ENCODE measurements at places on chromosomes 12 and 14.

GRCh38 chr12:124745891-124746570 lies 117.6 kb downstream of the SCARB1 start:
- DNase-seq, result peak; percentile 97

DNA sequence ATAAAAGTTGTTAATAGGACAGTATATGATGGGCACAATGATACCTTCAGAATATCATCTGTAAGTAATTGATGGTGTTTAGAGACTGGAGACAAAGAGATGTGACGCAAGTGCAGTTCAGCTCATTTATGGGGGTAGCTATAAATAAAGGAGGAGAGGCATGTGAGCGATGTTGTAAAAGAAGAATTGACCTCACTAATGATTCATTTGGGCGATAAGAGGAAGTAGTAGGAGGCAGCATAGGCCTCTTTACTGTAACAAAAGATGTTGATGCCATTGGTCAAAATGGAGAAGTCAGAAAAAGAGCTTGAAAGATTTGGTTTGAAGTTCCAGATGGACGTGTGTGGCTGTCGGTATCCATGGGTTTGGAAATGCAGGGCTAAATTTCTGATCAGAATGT lies 70.0 kb downstream of the FLRT2 start:
- peak; percentile 62 for DNase-seq

DNA sequence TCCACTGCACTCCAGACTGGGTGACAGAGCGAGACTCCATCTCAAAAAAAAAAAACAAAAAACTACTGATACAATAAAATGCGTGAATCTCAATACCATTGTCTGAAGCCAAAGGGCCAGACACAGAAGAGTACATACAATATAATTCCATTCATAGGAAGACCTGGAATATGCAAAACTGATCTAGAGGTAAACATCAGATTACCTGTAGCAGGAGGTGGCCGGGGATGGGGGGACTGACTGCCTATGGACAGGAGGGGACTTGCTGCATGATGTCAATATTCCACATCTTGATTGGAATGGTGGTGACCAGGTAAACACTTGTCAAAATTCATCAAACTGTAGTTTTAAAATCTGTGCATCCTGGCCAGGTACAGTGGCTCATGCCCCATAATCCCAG lies 12.5 kb upstream of the FIGNL2 start:
- no peak for DNase-seq

- DNase-seq, result no peak
Observed at GRCh38 chr14:76516884-76517283, 140.9 kb downstream of the ESRRB start.

DNA sequence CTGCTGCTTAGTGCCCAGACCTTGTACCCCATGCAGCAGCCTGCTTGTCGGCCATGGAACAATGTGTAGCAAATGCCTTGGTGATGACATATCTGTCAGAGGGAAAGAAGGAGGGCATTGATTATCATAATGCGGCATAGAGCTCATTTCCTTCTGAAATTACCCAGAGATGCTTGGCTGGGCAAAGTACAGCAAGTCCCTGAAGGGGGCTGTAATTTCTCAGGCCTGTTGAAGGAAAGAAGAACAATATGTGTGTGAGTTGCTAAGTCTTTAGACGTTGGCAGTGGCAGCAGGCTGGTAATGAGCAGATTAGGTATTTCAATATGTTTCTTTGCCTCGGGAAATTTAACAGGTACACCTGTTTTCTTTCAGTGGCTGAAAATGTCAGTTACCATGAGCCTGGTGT lies 128.6 kb downstream of the CRADD start:
- no peak for DNase-seq

DNA sequence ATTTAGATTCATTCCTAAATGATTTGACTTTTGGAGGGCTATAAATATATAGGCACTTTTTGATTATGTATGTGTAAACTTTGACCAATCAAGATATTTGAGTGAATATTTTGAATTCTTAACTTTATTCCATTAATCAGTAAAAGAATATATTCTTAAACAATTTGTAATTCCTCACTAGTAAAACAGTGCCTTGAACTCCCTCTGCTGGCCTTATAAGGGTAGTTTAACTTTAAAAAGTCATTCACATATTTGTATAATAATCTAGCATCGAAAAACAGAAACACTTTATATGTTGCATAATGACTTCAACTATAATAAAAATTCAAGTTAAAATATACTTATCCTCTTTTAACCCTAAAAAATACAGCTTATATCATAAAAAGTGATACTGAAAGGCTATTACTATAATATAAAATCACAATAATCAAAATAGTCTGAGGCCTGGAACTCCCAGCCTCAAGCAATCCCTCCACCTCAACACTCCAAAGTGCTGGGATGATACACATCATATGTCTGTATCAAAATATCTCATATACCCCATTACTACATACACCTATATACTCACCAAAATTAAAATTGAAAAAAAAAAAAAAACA lies 31.2 kb downstream of the CCDC59 start:
- peak; percentile 59 for DNase-seq

DNA sequence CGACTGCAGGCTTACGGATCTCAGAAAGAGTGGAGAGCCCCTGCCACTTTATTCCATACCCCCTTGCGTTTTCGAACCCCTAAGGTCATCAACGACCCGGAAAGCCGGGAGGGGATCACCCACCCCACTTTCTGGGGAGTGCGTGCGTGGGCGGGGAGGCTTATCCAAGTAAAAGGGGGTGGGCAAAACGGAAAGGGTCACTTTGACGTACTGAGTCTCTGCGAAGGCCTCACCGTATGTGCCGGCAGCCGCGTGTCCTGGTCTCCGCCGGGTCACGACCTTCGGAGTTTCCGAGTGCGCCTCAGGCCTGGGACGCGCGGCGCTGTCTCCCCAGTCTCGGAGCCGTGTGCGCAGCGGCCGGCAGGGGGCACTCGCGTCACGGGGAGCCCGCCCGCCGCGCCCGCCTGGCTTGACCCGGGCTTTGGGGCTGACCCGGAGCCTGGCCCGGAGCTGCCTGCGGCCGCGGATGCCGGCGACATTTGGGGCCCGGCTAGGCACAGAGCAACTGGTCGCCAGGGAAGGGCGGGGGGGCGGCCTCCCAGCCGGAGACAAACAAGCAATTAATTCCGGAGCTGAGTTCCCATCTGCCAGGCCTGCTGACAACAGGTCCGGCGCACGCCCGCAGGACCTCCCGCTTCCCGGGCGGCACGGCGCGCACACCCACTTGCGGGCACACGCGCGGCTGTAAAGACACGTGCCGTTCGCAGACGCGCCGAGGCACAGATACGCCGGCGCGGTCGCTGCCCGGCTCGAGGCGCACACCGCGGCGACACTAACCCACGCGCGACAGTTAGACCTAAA lies 890 bp upstream of the KIF26A start:
- DNase-seq, result peak; percentile 6

DNA sequence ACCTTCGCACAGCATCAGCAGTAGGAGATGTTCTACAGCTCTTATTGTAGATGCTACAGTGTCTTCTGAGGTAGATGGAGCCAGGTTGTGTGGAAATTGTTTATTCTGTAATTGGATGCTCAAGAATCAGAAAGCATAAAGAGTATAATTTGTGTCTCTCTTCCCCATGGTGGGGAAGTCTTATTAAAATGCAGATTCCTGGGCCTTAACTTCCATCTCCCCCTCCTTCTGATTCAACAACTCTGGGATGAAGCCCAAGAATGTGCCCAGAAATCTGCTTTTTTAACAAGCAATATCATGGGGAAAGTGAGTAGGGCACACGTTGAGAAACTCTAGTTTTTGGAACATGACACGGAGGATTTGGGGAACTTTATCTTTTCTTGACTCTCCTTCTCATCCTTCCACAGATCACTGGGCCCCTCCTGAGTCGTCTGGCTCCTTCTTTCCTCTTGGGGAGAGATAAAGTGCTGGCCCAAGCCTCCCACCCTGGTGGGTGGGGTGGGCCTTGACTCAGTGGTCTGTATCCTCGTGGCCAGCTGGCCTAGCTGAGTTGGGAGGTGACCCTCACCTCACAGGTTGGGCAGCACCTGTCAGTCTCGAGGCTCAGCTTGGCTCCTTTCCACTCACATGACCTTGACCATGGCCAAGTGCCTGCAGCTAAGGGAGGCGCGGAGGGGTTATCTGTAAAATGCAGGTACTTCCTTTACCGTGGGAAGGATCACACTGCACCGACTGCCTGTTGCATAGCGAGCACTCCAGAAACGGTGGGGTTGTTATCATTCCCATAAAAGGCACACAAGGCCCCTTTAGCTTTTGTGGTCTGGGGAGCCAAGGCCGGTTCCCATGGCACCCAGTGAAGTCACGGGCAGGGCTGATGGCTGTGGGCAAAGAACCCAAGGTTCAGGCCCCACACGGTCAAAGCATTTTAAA lies 141.9 kb downstream of the CHST11 start:
- DNase-seq, result no peak

DNA sequence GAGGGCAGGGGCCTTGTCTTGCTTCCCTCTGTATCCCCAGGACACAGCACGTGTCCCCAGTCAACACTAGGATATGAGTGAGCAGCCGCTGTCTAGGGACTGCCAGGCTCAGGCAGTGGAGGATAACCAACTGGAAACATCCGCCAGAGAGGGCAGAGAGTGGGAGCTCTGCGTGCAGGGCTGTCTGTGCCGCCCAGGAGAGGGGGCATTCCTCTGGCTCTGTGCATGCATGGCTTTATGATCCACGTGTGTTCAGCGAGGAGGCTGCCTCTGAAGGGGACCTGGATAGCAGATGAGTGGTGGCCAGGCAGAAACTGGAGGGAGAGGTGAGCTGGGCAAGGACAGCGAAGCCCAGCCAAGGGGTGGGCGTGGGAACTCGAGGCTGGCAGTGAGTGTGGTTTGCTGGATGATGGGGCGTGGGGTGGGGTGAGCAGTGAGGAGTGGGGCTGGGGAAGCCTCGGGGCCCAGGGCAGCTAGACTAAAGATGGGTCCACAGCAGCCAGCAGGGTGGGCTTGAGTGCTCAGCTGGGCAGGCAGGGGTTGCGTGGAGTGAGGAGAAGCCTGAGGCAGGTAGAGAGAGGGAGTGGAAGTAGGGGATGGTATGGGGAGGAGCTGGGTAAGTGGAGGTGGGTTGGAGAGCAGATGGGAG lies 72.9 kb downstream of the PRIMA1 start:
- no peak for DNase-seq

DNA sequence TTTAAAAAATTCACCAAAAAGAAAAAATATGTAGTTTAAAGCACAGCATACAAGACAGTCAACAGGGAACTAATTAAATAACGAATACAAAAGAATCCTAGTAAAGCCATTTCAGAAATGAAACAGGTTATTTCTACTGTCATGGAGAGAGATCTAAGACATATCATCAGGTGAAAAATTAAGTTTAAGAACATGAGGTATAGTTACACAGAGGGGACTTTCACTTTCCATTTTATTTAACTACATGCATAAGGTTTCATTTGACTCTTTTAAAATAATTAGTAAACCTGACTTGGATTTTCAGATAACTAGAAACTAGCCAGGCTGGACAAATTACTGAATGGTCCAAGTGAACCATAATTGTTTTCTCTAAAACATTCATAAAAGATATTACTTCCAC lies 11.3 kb downstream of the SEC23A start:
- no peak for DNase-seq

- peak; percentile 27 for DNase-seq
Observed at GRCh38 chr14:95901054-95901453, 24.4 kb downstream of the TUNAR start.

DNA sequence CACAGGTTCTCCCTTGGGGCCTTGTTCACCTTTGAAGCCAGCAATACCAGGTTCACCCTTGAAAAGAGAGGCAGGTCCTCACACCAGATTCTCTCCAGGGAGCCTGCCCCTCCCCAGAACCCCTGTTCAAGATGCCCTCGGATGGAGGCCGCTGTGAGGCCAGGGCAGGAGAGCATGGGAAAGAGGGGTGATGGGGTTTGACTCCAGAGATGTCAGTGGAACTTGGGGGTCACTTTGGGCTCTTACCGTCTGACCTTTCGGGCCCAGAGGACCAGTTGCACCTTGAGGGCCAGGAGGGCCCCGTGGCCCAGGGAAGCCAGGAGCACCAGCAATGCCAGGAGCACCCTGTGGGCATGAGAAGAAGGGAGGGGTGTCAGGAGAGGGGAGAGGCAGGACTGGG lies 17.4 kb downstream of the COL2A1 start:
- no peak for DNase-seq

DNA sequence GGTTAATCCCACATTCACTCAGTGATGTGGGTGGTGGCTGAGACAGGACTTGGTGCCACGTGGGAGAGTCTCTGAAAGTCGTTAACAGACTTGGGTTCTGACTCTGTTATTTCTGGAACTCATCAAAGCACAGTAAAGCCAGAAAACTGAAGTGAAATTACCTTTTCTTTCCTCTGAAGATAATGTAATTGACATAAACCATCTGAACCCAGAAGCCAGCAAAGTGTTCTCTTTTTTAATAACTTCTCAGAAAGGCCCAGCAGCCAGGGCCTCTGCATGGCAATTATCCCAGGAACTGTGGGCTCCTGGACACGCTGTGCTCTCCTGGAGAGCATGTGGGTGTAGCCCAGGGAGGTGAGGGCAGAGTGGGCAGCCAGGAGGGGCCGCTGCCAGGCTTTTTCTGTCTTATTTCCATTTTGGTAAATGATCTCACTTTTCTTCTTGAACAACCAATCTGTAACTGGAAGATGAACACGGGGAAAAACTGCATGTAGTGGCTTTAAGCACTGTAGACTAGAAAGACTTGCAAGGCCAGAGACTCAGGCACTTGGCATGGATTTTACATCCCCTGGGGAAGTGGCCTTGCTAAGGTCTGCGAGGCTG lies 444.1 kb upstream of the TMEM132C start:
- peak; percentile 35 for DNase-seq

Measured in fibroblast of the aortic adventitia (primary cell).